ENCODE measurements at places on chromosomes 4 and X. TPM values are rescaled to one million over a fixed set of nuclear protein-coding genes. Genes with fewer than 3 reads are reported as not detected.

GRCh38 chrX:130851569-130851968 is 51.4 kb downstream of the ENOX2 start:
- no peak for DNase-seq

- DNase-seq: no peak
These were observed 13.0 kb downstream of the CACNA1F start for GRCh38 chrX:49220100-49220499.

DNA sequence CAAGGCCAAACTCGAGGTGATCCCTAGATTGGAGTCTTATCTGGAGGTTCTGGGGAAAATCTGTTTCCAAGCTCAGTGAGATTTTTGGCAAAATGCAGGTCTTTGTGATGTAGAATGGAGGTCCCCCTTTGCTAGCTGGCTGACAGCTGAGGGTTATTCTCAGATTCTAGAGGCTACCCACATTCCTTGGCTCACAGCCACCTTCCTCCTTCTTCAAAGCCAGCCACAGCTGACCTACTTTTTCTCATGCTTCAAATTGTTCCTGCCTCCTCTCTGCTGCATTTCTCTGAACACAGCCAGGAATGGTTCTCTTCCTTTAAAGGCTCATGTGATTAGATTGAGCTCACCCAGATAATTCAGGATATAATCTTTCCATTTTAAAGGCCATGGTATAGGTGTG is 86.9 kb downstream of the VCX3A start:
- no peak for DNase-seq

DNA sequence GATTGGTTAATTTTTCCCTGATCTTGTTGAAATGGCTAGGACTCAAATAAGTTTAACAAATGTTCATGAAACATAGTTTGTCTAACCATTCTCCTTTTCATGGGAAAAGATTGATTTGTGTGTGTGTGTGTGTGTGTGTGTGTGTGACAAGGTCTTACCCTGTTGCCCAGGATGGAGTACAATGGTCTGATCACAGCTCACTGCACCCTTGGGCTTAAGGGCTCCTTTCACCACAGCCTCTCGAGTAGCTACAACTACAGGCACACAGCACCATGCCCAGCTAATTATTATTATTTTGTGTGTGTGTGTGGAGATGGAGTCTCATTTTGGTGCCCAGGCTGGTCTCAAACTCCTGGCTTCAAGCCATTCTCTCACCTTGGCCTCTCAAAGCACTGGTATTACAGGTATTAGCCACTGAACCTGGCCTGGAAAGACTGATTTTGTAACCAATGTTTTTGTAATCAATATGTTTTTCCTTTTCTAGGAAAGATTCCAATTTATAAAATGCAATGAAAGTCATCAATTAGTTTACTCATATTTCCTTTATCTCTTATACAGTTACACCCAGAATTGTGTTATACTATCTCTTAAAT is 139.3 kb downstream of the CPE start:
- DNase-seq: no peak

DNA sequence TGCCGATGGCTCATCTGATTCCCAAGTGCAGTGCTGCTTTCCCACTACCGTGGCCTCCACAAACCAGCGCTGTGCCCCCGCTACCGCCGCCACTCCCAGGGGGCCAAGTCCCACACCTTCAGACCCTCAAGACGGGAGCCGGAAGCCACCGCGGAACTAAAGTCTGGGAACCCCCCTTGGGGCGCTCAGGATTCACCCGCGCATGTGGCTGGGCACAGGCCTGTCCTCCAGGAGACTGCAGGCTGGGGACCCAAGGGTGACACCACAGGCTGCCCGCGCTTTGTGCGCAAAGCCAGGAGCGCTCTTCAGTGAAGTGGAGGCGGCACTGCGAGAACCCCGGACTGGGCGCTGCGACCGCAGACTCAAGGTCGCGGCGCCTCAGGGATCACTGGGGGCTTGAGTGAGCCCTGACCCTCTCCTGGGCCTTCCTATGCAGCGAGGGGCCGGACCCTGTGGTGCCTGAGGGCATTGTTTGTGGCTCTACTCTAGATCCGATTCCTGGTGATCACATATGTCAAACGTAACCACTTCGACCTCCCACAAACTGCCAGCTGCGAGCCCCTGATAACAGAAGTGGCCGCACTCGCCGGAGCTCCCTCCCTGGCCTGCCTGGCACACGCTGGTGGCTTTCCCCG is 20.4 kb upstream of the TBC1D14 start:
- DNase-seq: no peak

DNA sequence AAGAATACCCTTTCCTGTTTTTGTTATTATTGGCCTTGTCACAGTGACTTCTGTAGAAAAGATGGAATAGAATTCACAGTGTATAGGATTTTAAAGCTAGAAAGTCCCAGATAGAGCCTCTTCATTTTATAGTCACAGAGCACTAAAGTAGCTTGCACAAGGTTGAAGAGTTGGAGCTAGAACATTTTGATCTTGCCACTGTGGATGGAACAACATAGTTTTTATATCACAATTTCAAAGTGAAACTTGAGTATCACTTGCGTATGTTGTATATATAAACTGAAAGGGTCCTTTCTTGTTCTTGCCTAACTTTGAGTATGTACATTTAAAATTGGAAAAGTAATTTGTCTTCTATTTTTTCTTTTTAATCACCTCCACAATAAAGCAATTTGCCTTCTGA is 2.7 kb downstream of the USO1 start:
- no peak for DNase-seq

HSFX1 gene
- 2.1 TPM for total RNA-seq

DNA sequence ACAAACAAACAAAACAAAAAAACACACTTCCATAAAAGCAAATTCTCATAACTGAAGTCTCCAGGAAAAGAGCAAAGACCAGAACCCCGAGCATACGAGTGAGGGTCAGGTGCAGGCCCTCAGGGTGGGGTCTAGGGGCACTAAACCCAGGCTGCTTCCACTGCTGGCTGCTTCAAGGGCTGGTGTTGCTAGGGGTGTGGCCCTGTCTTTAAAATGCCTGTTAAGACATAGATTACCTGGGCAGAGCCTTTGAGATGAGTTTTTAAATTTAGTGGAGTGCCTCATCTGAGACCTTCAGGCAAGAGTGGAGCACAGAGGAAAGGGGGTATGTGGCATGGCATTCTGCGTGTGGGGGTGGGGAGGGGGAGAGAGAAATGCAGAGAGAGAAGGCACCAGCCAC is 87.0 kb downstream of the FHDC1 start:
- DNase-seq: no peak

PPP1R2C gene
- total RNA-seq: not detected

DNA sequence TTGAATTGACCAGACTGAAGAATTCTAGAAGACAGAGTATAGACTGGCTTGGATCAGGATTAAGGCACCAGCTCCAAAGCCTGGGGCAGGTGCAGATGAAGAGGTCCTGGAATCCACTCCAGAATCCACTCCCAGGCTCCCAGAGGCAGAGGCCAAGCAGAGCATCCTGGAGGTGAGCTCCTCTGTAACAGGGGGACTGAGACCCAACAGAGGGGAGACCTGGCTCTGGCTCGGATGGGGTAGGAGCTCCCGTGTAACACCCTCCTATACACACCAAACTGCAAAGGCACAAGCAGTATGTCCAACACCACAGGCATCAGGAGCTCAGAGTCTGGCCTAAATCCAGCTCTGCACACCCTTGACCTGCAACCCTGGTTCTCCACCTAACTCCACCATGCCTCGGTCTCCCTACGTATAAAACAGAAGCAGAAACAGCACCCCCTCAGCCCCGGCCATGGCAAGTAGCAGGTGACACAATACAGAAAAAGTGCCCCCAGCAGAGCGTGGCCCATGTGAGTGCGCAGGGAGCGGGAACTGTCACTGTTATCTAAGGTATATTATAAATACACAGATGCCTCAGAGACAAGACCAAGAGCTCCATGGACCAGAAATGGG is 14.9 kb downstream of the RNF212 start:
- no peak for DNase-seq

DNA sequence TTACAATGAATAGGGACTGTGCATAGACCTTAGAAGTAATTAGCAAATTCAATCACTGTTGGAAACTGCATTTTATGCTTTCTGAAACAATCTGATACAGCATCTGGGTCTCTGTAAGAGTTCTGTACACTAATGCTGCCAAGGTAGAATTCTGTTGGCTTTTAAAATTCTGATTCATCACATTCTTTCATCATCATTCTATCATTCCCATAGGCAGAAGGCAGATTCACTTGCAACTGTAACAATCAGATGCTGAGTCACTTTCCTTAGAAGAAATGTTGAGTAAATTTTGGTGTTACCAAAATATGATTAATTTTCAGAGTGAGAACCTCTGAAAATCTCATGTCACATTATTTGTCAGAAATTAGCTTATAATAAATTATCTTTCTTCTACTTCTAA is 267.2 kb downstream of the MAPK10 start:
- DNase-seq: no peak

GRCh38 chr4:48112017-48112667 is 21.9 kb downstream of the TXK start:
- no peak for DNase-seq

- DNase-seq: no peak
These were observed 17.5 kb downstream of the MAML3 start for GRCh38 chr4:140136509-140136908.

DNA sequence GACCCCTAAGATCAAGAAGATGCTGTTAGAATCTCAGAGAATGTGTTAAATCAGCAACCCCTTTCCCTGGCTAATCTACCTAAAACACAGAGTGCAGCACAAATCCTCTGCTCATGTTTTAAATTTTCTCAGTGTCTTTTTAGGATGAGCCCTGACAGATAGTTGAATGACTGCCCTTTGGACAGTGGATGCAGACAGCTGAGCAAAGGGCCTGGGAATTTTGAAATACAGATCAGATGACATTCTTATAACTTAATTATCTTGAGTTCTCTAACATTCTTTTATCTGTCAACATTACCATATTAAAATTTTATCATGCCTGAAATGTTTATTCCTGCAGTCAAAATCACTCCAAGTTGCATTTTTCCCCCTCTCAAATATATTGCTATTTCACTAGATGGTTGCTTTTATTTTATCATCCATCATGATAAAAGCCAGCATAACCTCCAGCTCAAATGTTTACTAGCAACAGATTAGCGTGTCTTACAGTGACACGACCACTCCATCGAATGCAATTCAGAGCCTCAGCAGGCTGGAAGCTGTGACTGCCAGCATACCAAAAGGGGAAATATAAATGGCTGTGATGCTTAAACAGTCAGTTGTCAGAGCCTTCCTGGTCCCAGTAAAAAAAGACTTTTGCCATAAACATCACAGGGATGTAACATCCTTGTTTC is 22.8 kb upstream of the ARHGAP24 start:
- DNase-seq: no peak
